D721Med (cell line): ENCODE measurements at places on chromosomes 6 and 20.

- no peak for DNase-seq
Observed at GRCh38 chr6:34390531-34391472, 1.7 kb downstream of the NUDT3 start.

DNA sequence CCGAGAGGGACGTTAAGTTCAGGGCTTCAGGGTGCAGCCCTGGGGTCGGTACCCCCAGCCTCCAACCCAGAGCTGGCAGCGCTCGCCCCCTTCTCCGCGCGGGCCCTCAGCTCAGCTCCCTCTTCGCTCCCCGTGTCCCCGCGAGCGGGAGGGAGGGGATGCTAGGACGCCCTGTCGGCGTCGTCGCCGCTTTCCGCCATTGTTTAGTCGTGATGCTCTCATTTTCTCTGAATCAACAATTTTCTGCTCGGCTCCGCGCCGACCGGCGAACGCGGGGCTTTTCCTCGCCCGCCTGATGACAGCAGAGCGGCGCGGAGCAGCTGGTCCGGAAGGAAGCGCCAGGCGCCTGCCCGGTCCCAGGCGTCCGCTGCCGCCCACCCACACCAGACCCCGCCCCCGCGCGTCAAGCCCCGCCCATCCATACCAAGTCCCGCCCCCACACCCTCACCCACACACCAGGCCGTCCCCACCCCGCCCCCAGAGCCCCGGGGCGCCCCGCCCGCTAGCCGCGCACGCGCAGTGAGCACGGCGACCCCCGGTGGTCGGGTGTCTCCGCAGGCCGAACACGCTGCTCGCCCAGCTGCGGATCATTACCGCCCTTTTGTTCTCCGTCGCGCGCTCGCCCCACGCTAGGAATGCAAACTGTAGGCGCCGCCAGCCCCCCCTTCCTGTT is 50.1 kb upstream of the SLC32A1 start:
- peak; percentile 54 for DNase-seq

DNA sequence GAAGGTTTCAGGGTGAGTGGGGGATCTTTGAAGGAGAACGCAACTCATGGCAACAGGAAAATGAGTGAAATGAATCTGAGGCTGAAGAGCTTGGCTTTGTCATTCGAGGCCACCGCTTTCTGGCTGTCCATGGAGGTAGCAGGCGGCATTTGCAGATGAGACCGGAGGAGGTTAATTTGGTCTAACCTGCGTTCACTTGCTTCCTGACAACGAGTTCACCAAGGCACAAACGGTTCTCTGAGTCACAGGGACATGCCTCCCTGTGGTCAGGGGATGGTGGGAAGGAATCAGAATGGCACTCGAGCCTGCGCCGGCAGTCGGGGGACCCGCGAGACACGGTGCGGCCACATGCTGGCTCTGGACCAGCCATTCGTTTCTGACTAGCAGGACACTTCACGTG is 75.0 kb downstream of the IRF4 start:
- DNase-seq = no peak

GRCh38 chr6:40912158-40912946 is 126.7 kb downstream of the UNC5CL start:
- peak; percentile 23 for DNase-seq

DNA sequence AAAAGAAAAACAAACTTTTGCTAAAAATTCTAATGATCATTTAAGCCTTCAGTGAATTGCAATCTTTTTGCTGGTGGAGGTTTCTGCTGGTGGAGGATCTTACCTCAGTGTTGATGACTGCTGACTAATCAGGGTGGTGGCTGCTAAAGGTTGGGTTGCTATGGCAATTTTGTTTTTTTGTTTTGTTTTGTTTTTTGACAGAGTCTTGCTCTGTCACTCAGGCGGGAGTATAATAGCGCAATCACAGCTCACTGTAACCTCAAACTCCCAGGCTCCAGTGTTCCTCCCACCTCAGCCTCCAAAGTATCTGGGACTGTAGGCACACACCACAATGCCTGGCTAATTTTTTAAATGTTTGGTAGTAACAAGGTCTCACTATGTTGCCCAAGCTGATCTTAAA is 94.7 kb downstream of the ANKRD6 start:
- DNase-seq = no peak

- no peak for DNase-seq
Observed at GRCh38 chr20:22402550-22402949, 181.8 kb downstream of the FOXA2 start.

DNA sequence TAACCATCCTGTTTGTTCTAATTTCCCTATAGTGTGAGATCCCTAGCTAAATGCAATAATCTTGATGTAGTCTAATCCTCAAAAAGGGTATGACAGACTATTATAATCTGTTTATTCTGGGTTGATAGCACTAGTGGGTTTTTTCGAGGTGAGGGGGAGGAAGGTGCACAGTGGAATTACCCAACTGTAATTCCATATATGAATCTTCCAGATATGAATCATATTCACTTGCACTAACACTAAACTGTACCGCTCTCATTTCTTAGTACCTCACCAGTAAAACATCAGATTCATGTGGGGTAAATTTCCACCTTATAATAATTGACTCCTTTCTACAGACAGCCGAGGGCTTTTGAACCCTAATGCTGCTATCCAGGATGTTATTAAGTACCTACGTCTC is 16.5 kb downstream of the NCOA7 start:
- no peak for DNase-seq
